Stimulated activated CD8-positive, alpha-beta memory T cell treated with anti-CD3 and anti-CD28 coated beads, Interleukin-4, amount 100 ng/mL, for 1 hour (primary cell): ENCODE measurements at places on chromosomes 7 and 10.

- DNase-seq, result no peak
Observed at GRCh38 chr7:24133691-24134090, 150.3 kb upstream of the NPY start.

- no peak for DNase-seq
Observed at GRCh38 chr7:37193087-37193774, 255.4 kb downstream of the ELMO1 start.

GRCh38 chr7:103637726-103638125 is 191.7 kb upstream of the SLC26A5 start:
- DNase-seq, result no peak

GRCh38 chr7:76048668-76048988 is 722 bp downstream of the MDH2 start:
- no peak for DNase-seq

DNA sequence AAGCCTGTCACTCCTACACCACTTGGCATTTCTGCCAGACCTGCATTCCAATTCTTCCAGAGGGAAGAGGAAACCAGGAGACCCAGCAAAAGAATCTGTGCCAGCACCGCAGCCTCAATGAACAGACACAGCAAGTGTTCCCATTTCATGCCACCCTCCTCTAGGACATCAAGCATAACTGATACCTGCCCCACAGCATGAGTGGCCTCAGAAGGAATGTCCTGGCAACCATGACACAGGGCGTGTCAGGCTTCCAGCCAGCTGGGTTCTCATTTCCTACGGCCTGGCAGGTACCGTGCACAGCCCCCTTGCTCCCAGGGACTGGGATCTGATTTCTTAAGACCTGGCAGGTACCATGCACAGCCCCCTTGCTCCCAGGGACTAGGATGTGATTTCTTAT is 7.8 kb downstream of the MAD1L1 start:
- no peak for DNase-seq

GRCh38 chr10:127556916-127557315 is 7.8 kb downstream of the NPS start:
- no peak for DNase-seq

- DNase-seq, result no peak
Observed at GRCh38 chr7:42127232-42127622, 109.8 kb downstream of the GLI3 start.

- DNase-seq, result no peak
Observed at GRCh38 chr7:148348466-148348865, 242.1 kb upstream of the C7orf33 start.

DNA sequence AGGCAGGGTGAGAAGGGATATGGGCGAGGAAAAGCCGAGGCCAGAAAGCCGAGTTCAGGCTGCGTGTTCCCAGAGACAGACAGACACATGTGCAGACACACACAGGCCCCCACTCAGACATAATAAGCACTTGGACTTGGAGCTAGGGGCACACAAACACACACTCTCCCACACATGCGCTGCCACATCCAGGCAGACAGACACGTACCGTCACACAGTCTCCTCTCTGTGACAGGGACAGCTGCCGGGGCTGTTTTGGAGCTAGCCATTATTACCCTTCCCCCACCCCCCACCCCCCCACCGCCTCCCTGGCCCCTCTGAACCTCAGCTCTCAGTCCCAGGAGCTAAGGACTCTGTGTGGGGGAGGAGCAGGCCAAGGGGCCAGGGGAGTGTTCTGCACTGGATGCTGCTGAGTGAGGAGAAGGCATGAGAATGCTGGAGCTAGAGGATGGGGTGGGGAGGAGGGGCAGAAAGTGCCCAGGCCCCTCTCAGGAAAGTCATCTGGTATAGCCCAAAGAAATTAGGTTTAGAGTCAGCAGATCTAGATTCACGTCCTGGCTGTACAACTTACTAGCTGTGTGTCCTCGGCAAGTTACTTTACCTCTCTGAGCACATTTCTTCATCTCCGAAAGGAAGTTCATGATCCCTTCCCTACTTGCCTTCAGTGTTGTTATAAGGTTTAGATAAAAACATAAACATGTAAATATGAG is 6.3 kb downstream of the PITX3 start:
- no peak for DNase-seq

DNA sequence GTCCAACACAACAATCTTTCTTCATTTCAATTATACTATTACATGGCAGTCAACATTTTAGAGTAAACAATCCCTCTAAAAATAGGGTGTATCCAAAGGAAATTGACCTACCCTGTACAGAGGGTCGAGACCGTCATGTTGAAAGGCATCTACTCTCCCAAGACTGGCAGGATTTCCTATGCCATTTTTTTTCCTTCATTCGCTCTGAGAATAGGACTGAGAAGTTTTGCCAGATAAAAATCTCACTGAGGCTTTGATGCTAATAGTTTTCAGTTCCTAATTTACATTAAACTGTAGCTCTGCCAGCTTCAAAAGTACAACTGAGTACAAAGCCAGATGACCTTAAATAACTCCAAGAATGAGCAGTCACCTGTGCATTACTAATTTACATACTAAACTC is 84.5 kb upstream of the SEMA3C start:
- no peak for DNase-seq

GRCh38 chr10:86979977-86980448 is 11.7 kb downstream of the ADIRF start:
- no peak for DNase-seq

GRCh38 chr7:106036004-106036403 is 72.9 kb downstream of the CDHR3 start:
- no peak for DNase-seq

- no peak for DNase-seq
Observed at GRCh38 chr7:90579181-90579688, 16.9 kb upstream of the CDK14 start.

DNA sequence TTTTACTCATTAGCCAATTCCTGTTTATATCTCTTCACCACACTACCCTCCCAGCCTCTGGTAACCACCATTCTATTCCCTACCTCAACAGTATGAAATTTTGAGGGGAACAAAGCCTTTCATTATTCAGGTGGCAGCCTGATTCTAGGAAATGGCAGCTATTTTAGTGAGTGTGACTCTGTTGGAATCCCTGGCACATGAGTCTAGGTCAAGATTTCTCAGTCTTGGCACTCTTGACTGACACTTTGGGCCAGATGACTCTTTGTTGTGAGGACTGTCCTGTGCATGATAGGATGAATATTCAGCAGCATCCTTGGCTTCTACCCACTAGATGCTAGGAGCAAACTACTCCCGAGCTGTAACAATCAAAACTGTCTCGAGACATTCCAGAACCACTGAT is 322.8 kb upstream of the PHYHIPL start:
- DNase-seq, result no peak

DNA sequence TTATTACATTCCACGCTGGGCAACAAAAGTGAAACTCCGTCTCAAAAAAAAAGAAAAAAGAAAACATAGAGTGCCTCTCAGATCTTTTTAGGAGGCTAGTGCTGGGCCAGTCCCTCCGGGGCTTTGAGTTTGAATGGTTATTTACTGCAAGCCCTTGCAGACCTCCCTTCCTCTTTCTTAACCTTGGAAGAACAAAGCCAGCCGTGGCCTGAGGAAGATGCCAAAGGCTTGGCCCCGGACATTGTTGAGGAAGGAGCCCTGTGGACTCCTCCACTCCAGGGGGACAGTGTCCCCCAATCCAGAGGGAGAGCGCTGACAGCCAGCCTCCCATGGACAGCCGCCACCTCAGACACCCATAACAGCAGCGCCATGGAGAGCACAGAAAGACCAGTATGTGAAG is 5.0 kb downstream of the TSPAN33 start:
- no peak for DNase-seq

GRCh38 chr7:131690441-131690840 is 134.0 kb upstream of the PODXL start:
- no peak for DNase-seq

DNA sequence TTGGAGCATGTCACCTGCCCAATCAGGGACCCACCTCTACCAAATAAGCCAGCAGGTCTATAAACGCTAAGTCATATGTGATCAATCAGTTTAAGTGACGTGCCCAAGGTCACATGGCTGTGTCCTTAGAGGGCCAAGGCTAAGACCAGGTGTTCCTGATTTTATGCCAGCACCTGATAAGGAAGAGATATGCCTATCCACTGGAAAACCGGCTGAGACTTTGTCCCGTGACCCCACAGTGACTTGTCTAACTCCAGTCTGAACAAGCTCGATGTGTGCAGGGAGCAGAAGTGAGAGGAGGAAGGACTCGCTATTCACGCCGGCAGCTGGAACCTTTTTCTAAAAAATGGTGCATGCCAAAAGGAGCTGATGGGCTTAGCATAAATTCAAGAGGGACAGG is 57.0 kb downstream of the PRKAG2 start:
- no peak for DNase-seq

- no peak for DNase-seq
Observed at GRCh38 chr10:33334805-33335550, 511 bp upstream of the NRP1 start.
